Psoas muscle (tissue), 8 donors: ENCODE measurements at places on chromosomes 6 and 20. TPM values are rescaled to one million over a fixed set of nuclear protein-coding genes. Genes with fewer than 3 reads are reported as not detected.

GRCh38 chr6:37277001-37277409 lies 19.1 kb upstream of the TMEM217 start:
- no peak for DNase-seq

GRCh38 chr6:108711071-108711470 lies 137.2 kb upstream of the ARMC2 start:
- DNase-seq = no peak

DNA sequence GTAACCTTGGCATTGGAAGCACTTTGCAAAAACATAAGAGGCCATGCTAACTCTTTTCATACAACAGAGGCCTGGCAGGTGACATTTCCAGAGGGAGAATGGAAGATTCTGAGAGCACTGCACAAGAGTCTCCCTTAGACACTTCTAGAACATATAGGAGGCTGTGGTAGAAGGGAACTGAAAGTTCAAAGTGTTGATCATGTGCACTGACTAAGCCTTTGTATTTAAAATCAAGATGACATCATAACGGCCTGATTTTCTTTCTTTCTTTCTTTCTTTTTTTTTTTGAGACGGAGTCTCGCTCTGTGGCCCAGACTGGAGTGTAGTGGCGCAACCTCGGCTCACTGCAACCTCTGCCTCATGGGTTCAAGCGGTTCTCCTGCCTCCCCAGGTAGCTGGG lies 26.8 kb upstream of the DNAAF9 start:
- no peak for DNase-seq

DNA sequence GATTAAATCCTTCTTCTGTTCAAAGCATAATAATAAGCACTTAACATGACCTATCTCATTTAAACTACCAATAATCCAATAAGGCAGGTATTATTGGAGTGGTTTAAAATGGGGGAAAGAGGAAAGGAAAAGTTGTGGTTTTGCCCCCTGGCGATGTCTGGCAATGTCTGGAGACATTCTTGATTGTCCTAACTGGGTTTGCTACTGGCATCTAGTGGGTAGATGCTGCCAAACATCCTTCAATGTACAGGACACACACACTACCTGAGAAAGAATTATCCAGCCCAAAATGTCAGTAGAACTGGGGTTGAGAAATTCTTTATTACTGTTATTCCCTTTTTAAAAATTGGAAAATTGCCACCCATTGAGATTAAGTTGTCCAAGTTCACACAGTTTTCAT lies 25.2 kb upstream of the SRSF6 start:
- DNase-seq = no peak

DNA sequence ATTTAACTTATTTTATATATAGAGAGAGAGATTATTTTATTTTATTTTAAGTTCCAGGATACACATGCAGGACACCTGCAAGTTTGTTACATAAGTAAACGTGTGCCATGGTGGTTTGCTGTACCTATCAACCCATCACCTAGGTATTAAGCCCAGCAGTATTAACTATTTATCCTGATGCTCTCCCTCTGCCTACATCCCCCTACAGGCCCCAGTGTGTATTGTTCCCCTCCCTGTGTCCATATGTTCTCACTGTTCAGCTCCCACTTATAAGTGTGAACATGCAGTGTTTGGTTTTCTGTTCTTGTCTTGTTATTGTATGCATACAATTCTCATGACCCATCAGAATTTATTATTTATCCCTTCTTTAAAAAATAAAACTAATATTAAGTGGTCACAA lies 34.6 kb downstream of the FKBP1C start:
- DNase-seq = no peak

GRCh38 chr6:11442495-11442894 lies 95.1 kb upstream of the TMEM170B start:
- DNase-seq = no peak

DNA sequence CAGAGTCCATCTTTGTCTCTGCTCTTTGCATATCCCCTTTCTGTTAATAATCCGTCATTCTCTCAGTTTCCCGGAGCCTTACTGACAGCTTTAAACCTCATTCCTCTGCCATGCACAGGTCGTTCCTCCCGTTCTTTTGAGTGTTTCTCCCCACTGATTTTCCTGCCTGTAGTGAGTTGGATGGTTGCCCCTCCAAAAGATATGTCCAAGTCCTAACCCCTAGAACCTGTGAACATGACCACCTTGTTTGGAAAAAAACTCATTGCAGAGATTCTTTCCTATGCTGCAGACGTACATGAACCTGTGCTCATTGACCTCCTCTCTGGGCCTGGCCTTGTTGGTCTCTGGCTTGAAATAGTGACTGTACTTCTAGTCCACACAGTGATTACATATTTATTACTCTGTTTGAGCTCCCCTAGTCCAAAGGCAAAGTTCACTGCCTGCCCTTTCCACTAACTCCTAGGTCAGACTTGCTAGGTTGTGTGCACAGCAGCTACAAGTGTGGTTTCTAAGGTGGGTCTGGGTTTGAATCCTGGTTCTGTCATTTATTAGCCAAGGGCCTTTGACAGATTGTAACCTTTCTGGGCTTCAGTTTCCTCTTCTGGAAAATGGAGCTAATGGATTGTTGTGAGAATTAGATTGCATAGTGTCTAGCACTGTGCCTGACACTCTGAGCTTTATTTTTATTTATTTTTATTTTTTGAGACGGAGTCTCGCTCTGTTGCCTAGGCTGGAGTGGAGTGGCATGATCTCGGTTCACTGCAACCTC lies 29.3 kb downstream of the PPARD start:
- DNase-seq = no peak

DNA sequence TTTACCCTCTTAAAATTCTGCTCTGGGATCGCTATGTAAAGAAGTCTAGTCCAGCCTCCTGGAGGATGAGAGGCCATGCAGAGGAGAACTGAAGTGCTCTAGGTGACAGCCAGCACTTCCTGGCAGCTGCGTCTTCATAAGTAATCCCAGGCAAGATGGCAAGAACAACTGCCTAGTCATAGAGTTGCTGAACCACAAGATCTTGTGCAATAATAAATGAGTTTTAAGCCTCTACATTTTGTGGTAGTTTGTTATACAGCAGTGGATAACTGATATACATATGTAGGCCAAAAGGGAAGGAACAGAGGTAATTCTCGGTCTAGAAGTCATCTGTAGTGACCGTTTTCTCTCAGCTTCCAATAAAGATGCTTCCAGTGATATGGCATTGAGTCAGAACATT lies 103.8 kb upstream of the FLRT3 start:
- no peak for DNase-seq

- no peak for DNase-seq
These were observed 26.0 kb upstream of the PCMTD2 start for GRCh38 chr20:64229507-64230061.

GRCh38 chr6:112910256-112910655 lies 563.1 kb downstream of the RFPL4B start:
- DNase-seq = no peak

- no peak for DNase-seq
These were observed 109.8 kb downstream of the CHD6 start for GRCh38 chr20:41508335-41508734.

DNA sequence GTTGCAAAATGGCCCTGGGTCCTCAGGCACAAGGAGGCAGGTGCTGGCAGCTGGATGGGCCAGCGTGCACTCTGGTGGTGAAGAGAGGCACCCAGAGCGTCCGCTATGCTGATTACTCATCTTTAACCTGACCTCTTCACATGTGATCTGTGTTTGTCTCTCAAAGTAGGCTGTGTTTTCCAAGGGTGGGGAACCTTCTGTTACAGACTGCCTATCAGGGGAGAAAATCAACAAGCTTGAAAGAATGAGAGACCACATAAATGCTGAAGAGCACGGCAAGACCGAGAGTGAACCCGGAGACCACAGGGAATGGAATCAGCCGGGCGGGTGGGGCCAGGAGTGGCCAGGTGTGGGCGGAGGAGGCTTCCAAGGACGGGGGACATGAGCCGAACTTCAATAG lies 16.2 kb downstream of the BNIP5 start:
- DNase-seq = no peak

The SAPCD1 gene
- 0.59 TPM for total RNA-seq

The ARFGEF3 gene
- 18.4 TPM for total RNA-seq

The CDH4 gene
- total RNA-seq = 1.0 TPM
